ENCODE measurements at places on chromosomes 2 and 18.

DNA sequence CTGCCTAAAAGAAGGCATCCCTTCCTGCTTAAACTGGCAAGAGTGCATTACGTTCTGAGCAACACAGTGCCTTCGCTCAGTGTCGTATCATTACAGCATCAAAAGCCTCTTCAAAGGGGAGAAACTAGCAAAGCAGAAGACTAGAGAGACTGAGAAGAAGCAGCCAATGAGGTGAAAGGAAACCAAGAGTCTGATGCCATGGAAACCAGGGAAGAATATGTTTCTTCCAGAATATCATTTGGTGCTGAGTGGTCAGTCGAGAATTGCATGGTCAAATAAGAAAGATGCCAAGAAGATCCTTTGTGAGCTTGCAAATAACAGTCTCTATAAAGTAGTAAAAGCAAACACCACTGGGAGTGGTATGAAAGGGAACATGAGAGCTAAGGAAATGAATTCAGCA is 312.1 kb upstream of the CHST9 start:
- DNase-seq = no peak

GRCh38 chr18:76391038-76391437 is 104.0 kb downstream of the ZNF516 start:
- no peak for DNase-seq

DNA sequence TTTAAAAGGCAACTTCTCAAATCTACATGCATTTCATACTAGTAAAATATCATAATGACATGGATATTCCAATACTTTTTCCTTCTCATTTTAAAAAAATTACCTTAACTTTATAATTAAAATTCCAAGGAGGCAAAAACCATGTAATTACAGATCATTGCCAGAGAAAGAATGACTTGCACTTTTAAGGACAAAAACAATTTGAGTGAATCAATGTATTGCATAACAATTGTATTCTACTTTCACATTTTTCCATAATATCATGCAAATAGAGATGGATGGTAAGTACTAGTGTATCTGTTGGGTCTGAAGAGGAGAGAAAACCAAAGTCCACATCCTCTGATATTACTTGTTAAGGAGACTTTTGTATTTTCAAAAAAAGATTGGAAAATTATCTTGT is 89.5 kb upstream of the NCK2 start:
- no peak for DNase-seq

GRCh38 chr18:69947361-69948133 is at the start of gene CD226:
TSS of gene CD226 (minus strand) at chr18:69947873. CDS start at chr18:69947406, 467 bp downstream.
- DNase-seq = no peak

GRCh38 chr2:47038656-47039488 is 116.2 kb downstream of the STPG4 start:
- DNase-seq = peak; percentile 45
